ENCODE measurements at places on chromosomes 2 and 18.

- DNase-seq = no peak
Measured at GRCh38 chr2:178204977-178205376, 10.7 kb downstream of the OSBPL6 start.

DNA sequence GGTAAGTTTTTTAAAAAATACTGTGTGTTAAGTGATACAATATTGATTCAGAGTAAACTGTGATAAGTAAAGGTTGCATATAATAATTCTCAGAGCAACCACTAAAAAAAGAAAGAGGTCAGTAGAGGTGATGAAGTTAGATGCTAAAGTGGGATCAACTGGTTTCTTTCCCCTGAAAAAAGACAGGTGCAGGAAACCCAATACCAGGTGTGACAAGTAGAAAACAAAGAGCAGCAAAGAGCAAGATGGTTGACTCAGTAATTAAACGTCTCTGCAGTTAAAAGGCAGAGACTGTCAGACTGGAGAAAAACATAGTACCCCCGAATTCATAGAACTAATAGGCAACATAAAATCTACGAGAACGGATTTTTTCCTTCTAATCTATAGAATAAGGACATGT lies 128.3 kb downstream of the ATP9B start:
- DNase-seq = no peak

GRCh38 chr2:195312662-195313061 lies 344.4 kb upstream of the SLC39A10 start:
- DNase-seq = no peak

- no peak for DNase-seq
Measured at GRCh38 chr2:74414441-74414840, 7.0 kb downstream of the C2orf81 start.

- no peak for DNase-seq
Measured at GRCh38 chr2:11797846-11798245, 51.4 kb downstream of the LPIN1 start.

DNA sequence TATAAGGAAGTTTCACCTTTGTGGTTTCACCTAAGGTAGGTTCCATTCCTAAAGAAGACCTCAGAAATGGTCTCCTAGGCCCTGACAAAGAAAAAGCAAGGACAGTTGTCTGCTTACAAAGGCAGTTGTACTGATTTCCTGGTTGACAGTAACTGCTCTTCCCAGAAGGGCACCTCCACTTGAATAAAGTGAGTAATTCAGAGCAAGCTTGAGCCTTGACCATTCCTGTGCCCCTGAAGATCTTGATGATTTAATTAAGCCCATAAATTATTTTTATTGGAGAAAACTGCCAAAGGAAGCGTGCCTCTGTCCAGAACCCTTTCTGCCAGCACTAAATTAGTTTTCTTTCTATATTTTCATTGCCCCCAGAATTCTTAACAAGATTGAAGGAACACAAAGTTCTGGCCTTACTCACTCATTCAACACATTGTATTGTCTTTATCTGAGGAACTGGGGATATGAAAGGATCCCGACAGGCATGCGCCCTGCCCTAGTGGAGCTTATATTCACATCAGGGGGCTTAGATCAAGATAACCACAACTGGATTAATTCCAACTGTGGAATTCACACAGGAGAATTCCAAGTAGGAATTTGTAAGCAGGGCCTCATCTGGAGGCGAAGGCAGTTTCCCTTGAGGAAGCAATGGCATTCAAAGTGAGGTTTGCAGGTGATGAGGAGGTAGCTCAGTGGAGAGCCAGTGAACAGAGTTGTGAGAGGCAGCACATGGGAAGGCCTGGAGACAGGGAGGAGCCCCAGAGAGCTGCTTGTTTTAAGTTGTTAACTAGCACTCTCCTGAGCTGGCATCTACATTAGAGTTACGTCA lies 21.2 kb downstream of the PTRHD1 start:
- DNase-seq = no peak

GRCh38 chr2:26745609-26746327 lies 18.3 kb upstream of the SLC35F6 start:
- DNase-seq = peak; percentile 74

GRCh38 chr2:78896536-78896935 lies 129.0 kb upstream of the REG3G start:
- DNase-seq = no peak

- DNase-seq = no peak
Measured at GRCh38 chr2:170157025-170157684, 20.8 kb upstream of the MYO3B start.

DNA sequence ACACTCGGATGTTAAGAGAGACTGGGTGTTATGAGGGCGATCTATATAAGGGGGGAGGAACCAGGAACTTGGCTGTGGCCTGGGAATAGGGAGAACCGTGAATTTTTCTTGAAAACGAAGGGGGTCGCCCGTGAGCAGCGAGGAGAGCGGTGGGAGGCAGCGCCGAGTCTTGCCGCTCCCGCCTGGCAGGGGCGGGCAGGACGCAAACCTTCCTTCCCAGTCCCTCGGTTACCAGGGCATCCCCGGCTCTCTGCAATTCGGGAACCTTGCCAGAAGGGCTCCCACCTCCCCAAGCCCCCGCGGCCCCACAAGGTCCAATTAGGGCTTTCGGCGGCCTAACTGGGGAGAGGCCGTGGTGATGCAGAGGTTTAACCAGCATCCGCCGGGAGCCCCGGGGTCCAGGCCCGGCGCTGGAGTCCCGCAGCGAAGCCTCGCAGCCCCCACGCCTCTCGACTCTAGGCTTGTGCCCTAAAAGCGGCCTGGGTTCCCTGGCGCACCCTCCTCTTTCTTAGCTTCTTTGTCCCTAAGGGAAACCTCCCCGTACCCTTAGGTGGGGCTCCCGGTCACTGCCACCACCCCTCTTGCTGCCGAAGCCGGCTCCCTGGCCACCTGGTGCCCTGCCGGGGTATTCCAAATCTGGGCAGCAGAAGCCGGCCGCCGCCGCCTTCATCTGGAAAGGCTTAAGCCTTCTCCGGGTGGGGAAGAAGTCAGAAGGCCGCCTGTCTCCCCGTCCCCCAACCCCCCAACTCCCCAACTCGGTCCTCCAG lies 680 bp upstream of the FHOD3 start:
- DNase-seq = no peak

DNA sequence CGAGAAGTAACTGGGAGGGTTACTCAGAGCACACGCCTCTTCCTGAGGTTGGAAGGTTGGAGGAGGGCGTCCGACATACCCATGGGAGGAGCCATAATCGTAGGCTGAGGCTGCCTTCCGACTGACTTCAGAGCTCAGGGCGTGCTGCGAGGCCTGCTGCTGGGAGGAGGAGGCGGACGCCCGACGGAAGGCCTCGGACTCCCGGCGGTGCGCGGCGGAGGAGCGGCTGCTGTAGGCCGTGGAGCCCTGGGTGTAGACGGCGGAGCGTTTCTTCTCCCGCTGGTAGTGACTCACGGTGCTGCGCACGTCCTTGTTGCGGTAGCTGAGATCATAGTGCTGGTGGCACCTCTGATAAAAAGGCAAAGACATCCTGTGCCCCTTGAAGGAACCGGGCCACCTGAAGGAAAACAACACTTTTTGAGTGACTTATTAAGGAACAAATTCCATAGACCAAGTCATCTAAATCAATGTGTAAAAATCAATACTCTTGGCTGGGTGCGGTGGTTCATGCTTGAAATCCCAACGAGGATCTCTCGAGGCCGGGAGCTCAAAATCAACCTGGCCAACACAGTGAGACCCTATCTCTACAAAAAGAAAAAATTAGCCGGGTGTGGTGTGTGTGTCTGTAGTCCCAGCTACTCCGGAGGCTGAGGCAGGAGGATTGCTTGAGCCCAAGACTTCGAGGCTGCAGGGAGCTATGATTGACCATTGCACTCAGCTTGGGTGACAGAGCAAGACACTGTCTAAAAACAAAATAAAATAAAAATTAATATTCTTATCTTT lies 4.7 kb downstream of the MYOM1 start:
- no peak for DNase-seq

- DNase-seq = no peak
Measured at GRCh38 chr2:20616341-20616871, 34.5 kb downstream of the HS1BP3 start.

GRCh38 chr2:64532030-64532429 lies 7.9 kb downstream of the AFTPH start:
- DNase-seq = no peak

DNA sequence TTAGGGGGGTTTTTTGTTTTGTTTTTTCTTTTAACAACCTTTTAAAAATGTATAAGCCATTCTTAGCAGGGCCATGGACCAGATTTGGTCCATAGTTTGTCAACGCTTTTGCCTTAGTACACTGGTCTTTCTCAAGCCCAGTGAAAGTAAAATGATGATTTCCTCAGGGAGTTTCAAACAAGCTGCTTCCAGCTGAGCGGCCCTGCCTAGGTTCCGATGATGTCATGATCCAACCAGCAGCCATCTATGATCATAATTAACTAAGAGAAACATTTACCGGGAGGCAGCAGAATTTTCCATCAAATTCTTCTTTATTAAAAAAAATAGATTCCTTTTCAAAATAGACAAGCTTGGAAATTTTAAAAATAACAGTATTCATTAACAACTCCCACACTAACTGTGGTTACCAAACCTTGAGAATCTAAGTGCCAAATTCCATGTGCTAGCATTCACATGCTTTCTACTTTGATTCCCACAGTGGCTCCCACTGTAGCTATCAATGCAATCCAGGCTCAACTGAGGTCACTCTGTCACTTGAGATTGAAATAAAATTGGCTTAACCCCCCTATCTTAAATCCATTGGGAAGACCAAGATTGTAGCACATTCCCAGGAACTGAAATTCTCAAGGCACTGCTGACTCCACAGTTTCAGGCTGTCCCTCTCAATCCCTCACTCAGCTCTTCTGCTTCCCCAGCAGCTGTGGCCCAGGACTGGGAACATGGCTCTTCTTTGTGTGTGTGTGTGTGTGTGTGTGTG lies 148.9 kb downstream of the RNF152 start:
- no peak for DNase-seq

DNA sequence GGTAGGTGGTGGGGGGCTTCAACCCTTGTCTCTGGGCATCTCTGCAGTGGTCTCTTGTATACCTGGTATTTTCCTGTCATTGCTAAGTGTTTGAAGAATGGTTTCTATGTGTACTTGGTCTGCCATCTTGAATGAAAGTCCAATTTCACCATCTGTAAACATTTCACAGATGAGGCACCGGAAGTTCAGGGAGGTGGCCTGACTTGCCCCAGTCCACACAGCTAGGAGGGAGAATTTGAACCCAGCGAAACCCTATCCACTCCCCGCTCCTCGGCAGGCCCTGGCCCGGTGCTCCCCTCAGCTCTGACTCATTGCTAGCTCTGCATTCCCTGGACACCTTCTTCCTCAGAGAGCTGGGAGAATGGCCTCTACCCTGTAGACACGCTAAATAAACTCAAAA lies 30.5 kb downstream of the ZAP70 start:
- no peak for DNase-seq

DNA sequence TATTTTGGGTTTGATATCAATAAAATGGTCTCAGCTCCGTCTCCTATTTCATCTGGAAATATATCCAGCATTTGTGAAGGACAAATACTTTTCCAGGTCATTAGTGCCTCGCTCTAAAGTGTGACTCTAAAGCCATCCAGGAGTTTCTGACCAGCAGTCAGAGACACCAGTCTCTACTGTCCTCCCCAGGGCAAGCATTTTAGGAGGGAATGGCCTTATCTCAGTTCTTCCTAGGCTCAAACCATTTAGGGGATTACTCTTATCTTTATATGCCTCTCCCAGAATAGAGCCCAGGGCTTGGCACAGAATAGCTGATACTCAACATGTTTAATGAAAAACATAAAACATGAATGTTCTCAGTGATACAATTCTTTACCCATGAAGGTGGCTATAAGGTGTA lies 187.6 kb downstream of the NAPG start:
- DNase-seq = no peak

GRCh38 chr2:50529600-50530218 lies 502.2 kb downstream of the NRXN1 start:
- DNase-seq = no peak

- DNase-seq = no peak
Measured at GRCh38 chr2:127811397-127812321, 688 bp upstream of the WDR33 start.

DNA sequence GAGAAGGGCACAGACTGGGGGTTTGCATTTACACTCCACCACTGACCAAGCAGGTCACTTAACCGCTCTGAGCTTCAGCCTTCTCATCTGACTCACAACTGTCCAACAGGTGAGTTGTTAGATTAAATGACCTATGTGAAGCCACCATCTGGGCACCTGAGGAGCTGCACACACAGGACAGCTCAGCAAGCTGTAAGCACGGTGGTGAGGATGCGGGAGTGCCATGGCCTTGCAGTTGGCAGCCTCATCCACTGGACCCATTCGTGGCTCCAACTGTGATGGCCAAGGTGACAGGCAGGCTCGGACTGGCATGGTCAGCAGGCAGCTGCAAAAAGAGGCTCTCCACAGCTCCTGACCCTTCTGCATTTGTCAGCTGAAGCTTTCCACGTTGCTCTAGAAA lies 23.3 kb upstream of the AMMECR1L start:
- DNase-seq = no peak

DNA sequence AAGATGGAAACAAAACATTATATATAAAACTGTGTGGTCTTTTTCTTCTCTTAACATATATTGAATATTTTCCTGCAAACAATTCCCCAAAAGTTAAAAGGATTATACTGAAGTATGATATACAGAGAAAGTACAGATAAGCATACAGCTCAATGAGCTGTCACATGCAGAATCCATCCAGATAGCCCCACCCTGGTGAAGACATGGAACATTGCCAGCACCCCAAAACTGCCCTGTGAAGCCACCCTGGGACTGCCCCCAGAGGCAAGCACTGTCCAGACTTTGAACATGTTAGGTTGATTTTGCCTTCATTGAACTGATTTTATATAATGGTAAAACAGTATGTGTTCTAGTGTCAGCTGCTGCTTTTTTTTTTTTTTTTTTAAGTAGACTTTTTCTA lies 112.3 kb upstream of the IL1R2 start:
- no peak for DNase-seq

DNA sequence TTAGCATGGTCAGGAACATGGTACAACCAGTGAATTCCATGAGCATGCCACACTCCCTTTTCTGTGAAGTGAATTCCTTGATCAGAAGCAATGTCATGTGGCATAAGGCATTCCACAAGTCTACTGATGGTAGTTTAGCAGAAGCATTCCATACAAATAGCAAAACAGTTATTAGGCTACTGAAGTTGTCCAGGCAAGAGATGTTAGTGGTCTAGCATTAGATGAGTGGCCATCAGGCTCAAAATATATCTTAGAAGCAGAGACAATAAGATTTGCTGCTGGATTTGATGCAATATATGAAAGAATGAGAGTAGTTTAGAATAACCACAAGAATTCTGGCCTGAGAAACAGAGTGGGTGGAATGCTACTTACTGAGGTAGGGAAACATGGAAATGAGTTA lies 355.3 kb upstream of the NRXN1 start:
- DNase-seq = no peak

- DNase-seq = no peak
Measured at GRCh38 chr2:12176623-12177454, 430.4 kb downstream of the LPIN1 start.

DNA sequence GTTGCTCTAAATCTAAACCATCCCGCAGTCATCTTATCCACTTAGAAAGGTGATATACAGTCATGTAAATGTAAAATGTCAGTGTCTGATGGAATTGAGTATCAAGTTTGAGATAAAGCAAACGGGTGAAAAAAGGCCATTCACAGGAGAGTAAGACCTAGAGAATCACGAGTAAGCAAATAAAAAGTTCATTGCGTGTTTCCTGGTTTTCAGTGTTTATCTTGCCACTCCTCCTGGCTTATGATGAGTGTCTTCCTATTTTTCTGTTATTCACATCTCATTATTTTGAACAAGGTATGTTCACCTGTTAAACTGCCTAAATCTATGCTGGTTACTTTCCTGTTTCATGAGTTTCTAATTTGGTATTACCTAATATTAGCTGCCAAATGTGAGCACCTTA lies 68.8 kb downstream of the ITGA4 start:
- DNase-seq = no peak

GRCh38 chr2:54931473-54931872 lies 118.8 kb downstream of the RTN4 start:
- no peak for DNase-seq
